Activated CD4-positive, CD25-positive, alpha-beta regulatory T cell treated with anti-CD3 and anti-CD28 coated beads, Interleukin-2, amount 50 U/mL, for 16 hours (primary cell): ENCODE measurements at places on chromosomes 1 and 21.

DNA sequence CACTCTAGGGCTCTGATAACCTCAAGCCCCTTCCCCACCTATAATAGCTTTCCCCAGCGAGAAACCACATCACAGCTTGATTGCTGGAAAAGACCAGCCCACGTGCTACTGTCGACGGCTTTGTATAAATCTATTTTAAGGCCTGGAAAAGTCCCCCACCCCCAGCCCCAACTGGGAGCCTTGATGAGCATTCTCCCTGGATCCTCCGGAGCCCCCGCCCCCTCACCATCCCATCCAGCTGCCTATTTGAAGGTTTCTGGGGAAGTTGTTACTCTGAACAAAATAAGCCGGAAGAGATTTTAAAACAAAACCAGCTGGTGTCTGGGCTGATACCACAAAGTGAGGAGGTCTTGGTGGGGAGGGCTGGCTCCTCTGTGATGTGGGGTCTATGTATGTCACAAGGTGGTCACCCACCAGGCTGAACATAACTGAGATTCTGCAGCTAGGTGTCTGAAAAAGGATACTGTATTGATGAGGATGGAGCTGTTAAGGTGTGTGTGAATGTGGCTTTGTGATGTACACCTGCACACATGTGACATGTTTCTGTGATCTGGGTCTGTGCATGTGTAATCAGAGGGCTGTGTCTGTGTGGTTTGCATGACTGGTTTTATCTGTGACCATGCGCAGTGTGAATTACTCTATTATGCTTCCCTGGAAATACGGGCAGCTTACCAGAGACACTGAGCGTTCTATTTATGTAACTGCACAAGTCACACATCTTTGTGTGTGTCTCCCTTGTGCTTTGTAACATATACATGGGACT is 25.0 kb downstream of the RIMS3 start:
- no peak for DNase-seq

DNA sequence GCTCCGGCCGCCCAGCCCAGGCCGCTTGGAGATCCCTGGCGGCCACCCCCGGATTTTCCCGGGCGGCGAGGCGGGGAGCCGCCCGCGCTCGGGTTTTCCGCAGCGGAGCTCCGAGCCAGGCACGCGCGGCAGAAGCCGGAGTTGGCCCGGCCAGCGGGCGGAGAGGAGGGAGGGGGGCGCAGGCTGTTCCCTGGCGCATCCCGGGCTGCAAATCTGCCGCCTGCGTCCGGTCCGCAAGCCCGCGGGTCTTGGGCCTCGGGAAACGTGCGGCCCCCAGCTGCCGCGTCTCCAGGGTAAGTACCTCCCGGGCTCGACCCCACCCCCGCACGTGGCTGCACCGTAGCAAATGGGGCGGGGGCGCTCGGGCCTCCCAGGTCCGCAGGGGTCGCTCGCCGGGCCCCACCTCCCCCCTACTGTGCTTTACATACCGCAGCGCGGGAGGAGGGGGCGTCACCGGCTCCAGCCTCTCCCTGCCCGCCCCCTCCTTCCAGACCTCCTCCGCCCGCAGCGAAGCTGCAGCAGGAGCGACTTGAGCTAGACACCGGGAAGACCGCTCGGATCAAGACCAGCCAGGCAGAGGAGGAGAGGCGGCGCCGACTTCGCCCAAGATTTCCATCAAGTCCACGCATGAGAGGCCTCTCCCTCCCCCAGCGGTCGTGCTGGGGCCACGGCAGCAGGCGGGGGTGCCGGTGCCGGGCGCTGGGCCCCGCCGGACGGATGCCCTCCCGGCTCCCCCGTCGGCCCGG is 1.6 kb downstream of the TMEM200B start:
- no peak for DNase-seq

DNA sequence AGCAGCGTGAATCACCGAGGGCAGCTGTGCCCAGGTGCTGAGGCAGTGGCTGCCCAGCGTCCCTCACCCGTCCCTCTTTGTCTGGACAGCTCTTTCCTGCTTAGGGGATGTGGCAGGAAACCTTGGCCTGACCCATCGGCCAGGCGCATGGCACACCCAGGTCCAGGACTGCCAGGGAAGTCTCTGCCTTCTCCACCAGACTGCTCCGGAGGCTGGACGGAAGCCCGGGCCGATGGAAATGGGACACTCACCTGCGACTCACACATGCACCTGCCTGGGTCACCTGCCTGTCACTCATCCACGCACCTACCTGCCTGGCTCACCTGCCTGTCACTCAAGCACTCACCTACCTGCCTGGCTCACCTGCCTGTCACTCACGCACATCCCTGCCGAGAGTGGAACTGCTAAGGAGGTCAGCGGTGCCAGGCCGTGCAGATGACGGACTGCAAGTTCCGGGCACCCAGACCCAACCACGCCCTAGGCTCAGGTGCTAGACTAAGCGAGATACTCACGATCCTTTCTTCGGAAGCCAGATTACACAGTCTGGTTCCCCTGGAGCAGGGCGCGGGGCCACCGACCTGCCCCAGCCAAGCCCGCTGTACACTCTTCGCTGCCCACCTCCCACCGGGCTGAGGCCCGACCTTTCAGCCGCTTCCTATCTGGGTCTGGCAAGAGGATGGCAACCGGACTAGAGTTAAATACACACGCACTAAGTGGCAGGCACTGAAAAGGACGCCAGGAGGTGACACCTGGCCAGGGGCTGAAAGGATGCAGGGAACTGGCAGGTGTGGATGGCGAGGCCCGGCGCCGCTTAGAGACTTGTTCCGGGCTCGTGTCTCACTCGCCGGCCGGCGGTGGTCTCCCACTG is 1.1 kb downstream of the UBE2J2 start:
- DNase-seq, result no peak

DNA sequence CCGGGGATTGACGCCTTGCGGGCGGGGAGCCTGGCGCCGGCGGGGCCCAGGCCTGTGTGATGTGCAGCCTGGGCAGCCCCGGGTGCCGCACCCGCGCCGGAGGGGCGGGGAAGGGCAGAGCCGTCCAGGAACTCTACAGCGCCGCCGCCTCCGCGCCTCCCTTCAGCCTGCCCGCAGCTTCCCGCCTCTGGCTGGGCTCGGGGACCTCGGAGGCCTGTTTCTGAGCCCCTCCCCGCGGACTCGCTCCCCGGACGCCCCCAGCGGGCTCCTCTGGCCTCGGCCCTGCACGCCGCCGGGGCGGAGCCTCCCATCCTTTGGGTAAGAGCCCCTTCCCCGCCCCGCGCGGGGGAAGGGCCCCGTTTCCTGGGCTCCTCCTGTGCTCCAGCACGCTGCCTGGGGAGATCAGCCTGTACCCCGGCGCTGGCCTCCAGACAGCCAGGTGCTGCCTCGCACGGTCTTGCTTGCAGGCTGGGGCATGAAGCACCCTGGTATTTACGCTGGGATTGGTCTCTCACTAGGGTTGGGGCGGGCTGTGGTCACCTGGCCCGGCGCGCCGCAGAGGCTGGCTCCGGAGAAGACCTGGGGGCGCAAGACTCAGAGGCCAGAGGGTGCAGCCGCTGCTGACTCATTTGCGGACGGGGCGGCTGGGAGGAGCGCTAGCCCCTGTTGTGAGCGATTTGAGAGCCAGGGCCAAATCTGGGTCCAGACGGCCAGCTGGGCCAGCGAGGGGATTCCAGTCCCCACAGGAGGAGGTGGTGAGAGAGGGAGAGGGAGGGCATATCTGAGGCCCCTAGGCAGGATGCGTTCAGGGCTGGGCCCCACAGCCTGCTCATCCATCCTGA is 5.7 kb upstream of the ACOT11 start:
- no peak for DNase-seq

- no peak for DNase-seq
Measured at GRCh38 chr1:30527511-30528140, 195.8 kb downstream of the MATN1 start.
